ENCODE measurements at places on chromosomes 16 and 17.

GRCh38 chr16:13873835-13874438 is 46.0 kb upstream of the ERCC4 start:
- DNase-seq: no peak

DNA sequence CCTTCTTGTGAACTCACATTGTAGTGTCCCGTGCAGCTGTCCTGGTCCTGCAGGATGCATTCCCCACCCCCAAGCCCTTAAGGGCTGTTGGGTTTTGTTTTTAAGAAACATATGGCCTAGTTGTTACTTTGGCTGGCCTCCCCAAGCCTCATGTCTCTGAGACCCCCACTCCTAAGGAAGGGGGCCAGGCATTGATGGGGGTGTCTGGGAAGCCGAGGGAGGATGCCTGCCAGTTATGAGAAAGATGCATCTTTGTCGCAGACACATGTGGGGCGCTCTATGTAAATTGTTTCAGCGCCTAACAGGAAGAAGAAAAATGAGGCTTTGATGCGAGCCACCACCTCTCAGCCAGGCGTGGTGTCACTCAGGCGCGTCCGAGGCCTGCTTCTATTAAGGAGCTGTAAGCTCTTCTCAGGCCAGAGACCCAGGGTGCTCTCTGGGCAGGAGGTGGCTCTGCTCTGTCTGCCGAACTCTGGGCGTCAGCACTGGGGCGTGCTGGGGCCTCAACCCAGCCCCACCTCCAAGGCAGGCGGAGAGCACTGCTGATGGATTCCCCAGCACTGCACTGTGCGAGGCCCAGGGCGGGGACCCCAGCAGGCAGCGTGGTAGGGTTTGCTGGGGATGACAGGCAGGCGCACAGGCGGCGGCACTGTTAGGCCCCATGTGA is 70.6 kb downstream of the SREBF1 start:
- peak; percentile 82 for DNase-seq

DNA sequence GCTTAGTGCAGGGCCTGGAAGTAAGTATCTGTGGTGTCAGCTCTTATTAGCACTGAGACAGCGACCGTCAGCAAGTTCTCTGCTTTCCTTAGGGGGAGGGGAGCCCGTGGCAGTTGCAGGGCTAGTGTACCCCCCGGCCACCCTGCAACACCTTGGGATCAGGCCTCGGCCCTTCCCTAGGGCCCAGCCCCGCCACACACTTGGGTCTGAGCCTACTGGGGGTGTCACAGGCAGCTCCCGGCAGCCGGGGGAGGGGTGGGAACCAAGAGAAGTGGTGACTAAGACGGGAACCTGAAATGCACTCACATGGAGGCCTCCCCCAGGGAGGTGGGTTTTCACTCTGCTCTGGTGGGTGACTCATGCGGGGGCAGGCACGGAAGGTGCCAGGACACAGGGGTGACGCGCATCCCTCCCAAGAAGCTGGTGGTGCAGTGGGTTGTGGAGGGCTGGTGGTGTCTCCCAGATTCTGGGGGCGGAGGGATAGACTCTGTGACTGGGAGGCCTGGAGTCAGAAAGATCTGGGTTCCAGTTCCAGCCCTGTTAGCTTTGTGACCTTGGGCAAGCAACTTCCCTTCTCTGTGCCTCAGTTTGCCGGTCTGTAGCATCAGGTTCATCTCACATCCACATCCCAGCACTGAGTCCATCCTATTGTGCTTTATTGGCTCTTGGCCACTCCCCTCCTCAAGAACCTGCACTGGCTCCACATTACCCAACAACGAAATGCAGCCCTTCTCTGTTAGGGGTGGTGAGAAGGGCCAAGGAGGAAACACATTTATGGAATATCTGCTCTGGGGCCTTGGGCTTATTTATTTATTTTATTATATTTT is 44.5 kb downstream of the LAT start:
- peak; percentile 56 for DNase-seq

- peak; percentile 78 for DNase-seq
Observed at GRCh38 chr17:36148559-36149295, 27.7 kb downstream of the TBC1D3B start.

GRCh38 chr16:4891886-4892216 is 44.6 kb downstream of the UBN1 start:
- DNase-seq: no peak

Measured in GM20000 (cell line).